Upper lobe of right lung (tissue), 1 donor: ENCODE measurements at places on chromosomes 2 and 18.

GRCh38 chr18:65257149-65257548, 493.7 kb upstream of the CDH7 start:
- no peaks in the 10 kb centered on the region for H3K4me1 ChIP-seq
- H3K27me3 ChIP-seq: no peaks in the 10 kb centered on the region
- no peak overlapping the region for H3K4me3 ChIP-seq
- H3K36me3 ChIP-seq: no peaks in the 10 kb centered on the region
- no peak overlapping the region for H3K27ac ChIP-seq

- no peak overlapping the region for H3K4me3 ChIP-seq
- H3K4me1 ChIP-seq: no peaks in the 10 kb centered on the region
- no peaks in the 10 kb centered on the region for H3K36me3 ChIP-seq
- no peak for DNase-seq
- no peaks in the 10 kb centered on the region for H3K27me3 ChIP-seq
These were observed 86.6 kb downstream of the CD8B2 start for GRCh38 chr2:106573773-106574172.

- H3K36me3 ChIP-seq: no peaks in the 10 kb centered on the region
- H3K4me1 ChIP-seq: no peaks in the 10 kb centered on the region
- no peak overlapping the region for H3K27ac ChIP-seq
These were observed 122.8 kb downstream of the TMEM200C start for GRCh38 chr18:5772306-5773105.

- no peaks in the 10 kb centered on the region for H3K4me1 ChIP-seq
- DNase-seq: no peak
- no peaks in the 10 kb centered on the region for H3K36me3 ChIP-seq
- H3K27me3 ChIP-seq: no peaks in the 10 kb centered on the region
These were observed 412.0 kb upstream of the ZEB2 start for GRCh38 chr2:144931960-144932359.

- no peak overlapping the region for H3K4me3 ChIP-seq
- H3K36me3 ChIP-seq: no peaks in the 10 kb centered on the region
- H3K27ac ChIP-seq: no peak overlapping the region
- no peak for DNase-seq
- H3K27me3 ChIP-seq: no peaks in the 10 kb centered on the region
- H3K4me1 ChIP-seq: peaks cover 23% of the 10 kb centered on the region
These were observed 16.7 kb upstream of the GLS start for GRCh38 chr2:190863946-190864345.

GRCh38 chr2:169362894-169363559, 693 bp upstream of the LRP2 start:
- peaks cover 43% of the 10 kb centered on the region for H3K27me3 ChIP-seq
- peak; percentile 60 for DNase-seq
- peaks cover 25% of the 10 kb centered on the region for H3K4me1 ChIP-seq
- H3K27ac ChIP-seq: no peak overlapping the region
